ENCODE measurements at places on chromosomes 5 and 9.

DNA sequence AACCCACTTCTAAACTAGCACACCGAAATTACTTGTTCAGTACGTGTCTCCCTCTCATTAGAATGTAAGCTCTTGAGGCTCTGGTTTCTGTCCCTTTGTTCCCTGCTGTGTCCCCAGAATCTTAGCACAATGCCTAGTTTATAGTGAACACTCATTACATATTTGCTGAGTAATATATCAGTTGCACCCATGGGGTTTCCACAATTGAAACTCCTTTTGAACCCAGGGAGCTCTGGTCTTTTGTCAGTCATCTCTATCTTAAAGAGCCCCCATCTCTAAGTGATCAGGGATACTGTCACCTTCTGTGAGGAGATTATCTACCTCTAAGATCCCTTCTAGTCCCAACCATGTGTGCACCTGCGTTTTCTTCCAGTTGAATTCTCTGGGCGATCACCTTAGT is 12.8 kb downstream of the CAMK4 start:
- no peak for DNase-seq

- no peak for DNase-seq
Observed at GRCh38 chr5:168897387-168898122, 318.4 kb upstream of the PANK3 start.

DNA sequence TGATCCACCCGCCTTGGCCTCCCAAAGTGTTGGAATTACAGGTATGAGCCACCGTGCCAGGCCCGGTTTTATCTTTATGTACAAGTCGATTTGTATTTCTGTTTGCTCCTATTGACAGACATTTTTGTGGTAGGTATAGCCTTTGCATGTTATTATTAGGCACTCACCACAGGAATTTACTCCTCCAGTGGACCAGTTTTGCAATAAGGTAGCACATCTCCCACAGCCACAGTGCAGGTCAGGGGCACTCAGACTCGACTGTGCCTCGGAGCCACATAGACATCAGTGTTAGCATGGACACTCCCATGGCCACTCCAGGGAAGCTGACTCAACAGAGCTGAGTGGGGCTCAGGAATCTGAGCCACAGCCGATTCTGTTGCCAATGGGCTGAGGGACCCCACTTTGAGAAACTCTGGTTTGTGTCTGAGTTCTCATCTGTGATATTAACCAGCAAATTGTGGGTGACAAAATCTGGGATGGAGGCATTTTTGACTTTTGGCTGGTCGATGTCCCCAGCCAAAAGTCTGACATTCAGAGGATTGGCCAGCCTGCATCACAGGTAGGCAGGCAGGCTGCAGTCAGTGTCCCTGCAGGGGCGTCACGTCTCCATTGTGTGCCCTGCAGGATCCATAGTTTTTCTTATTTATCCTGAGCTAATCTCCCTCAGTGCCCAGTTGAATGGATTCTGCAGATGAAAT is 15.0 kb upstream of the SHB start:
- DNase-seq = no peak

DNA sequence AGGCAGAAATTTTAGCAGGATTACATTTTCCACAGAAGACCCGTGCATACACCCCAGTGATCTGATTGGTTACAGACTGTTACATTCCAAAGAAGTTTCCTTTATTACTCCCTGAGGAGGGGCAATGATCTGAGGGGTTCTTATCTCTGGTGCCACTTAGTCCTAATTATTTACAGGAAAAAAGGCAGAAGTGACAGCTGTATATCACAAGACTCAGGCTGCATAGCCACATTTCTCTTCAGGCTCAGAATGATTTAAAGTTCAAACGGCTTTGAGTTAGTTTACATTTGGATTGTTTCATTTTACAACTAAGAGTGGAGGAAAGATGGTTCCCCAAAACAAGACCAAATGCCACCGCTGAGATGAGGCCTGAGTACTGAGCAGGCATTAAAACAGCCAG is 17.3 kb downstream of the NAIF1 start:
- no peak for DNase-seq

- DNase-seq = no peak
Observed at GRCh38 chr9:124257070-124257843, 492 bp upstream of the NEK6 start.

- DNase-seq = no peak
Observed at GRCh38 chr5:57635146-57635777, 152.7 kb upstream of the ACTBL2 start.

DNA sequence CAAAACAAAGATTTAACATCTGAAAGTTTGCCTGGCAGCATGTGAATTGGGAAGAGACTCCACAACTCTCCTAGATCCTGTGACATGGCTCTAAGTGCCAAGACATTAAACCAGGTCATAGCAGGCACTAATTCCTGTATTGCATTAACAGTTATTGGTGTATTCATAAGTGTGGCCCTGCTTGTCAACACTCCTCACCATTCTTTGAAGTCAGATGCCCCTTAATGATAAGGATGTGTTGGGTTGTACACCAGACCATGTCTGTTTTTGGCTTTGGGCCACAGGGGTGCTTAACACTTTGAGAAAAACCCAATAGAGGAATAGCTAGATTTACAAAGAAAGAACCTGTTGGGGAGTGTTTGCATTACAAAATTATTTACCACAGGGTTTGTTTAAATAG is 43.4 kb upstream of the PDE8B start:
- no peak for DNase-seq

- no peak for DNase-seq
Observed at GRCh38 chr9:81894891-81895290, 33.3 kb upstream of the SPATA31D4 start.

- DNase-seq = no peak
Observed at GRCh38 chr5:45109062-45109461, 300.3 kb downstream of the MRPS30 start.

DNA sequence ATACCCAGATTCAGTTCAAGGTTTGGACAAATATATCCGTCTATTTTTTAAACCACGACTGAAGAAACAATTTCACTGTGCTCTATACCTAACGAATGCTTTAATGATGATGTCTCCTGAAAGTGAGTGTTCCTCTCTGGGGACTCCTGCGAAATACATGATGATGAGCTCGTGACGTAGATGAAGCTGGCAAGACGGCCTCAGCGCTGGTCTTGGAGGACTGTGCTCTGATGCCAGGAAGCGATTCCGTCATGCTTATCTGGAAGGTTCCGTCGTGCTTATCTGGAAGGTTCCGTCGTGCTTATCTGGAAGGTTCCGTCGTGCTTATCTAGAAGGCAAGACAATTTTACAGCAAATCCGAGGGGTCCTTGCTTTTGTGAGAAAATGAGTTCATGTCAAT is 250.8 kb upstream of the IRX2 start:
- DNase-seq = no peak

GRCh38 chr5:176631383-176632200 is 1.1 kb downstream of the EIF4E1B start:
- DNase-seq = no peak

- no peak for DNase-seq
Observed at GRCh38 chr9:114238891-114239875, 83.7 kb upstream of the ORM1 start.

DNA sequence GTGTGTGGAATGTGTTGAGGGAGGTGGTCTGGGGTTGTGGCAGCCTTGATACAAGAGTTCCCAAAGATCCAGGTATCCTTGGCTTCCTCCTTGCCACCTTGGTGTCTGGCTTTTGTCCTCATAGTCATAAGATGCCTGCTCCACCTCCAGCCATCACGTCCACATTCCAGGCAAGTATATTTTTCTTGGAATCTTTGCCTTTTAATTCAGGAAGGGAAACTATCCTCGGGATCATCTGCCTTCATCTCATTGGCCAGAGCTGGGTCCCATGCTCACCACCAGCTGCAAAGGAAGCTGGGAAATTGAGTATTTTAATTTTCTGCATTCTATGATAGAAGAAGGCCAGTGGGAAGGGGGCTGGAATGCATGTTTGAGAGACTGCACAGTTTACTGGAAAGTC is 186.7 kb downstream of the C9orf50 start:
- no peak for DNase-seq

GRCh38 chr5:139960723-139961383 is 82.2 kb downstream of the NRG2 start:
- DNase-seq = peak; percentile 42

- no peak for DNase-seq
Observed at GRCh38 chr5:133878236-133878555, 90.2 kb downstream of the C5orf15 start.

DNA sequence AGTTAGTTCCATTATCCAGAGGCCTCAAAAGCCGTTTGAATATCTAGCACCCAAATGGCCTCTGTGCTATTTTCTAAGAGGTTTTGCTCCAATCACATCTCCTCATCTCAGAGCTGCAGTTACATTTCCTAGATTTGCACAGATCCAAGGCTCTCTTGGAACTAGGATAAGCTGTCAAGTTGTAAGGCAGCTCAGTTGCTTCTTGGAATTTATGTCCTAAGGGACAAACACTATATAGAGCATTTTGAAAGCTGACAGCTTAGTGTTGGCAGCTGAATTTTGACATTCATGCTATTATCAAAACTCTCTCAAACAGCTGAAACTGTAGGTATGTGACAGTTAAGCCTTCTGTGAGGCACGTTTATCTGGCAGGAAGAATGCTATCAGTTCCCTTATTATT is 97.0 kb downstream of the MACIR start:
- DNase-seq = no peak

Measured in GM19239 (cell line).